CD8-positive, alpha-beta T cell (primary cell): ENCODE measurements at places on chromosomes 12 and 14.

DNA sequence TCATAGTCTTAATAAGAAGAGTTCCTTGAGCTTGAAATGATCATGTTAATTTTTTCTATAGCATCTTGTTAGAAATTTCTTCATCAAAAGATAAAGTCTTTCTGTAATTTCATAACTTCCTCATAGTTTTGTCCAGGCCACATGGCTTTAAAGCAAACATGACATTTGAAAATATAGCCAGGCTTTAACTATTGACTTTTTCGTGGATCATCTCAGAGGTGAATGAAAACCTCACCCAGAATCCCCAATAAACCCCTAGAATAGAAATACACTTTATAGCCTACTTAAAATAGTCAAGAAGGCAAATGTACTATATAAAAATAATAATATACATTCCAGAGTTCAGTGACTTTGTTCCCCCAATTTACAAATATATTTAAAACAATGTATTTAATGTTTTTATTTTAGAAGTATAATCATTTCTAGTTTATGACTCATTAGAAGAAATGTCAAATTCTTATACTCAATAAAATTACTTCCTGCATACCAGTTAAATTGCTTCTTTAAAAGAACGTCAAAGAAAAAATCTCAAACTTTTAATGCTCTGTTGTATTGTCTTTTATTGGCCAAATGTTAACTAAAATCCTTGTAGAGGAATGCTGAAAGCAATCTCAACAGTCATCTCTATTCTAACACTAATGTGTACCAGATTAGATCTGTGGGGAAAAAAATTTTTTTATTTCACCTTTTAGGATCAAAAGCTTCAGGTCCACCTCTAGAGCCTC is 21.6 kb downstream of the EXOC5 start:
- DNase-seq: no peak

- DNase-seq: no peak
Observed at GRCh38 chr12:44852483-44852882, 23.6 kb downstream of the NELL2 start.

GRCh38 chr12:54479421-54479820 is 6.0 kb upstream of the GTSF1 start:
- no peak for DNase-seq

- no peak for DNase-seq
Observed at GRCh38 chr14:96409701-96410100, 17.8 kb downstream of the AK7 start.

DNA sequence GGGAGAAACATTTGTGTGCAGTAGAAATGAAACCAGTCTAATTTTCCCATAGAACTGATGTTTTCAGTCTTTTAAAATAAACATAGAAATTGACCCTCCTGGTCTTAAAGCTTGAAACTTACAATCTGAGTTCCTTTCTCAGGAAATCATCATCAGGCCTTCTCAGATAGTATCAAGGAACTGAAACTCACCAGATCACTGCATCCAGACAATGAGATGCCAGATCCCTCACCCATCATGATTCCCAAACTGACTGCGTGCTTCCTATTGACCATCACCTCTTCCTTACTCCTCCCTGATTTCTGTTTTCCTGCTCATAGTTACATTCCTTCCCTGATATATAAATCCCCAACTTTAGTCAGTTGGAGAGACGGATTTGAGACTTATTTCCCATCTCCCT is 195.0 kb upstream of the AMIGO2 start:
- no peak for DNase-seq

GRCh38 chr14:91418387-91419043 is 895 bp upstream of the CCDC88C start:
- peak; percentile 90 for DNase-seq

- no peak for DNase-seq
Observed at GRCh38 chr12:75935539-75936242, 95.9 kb downstream of the PHLDA1 start.

DNA sequence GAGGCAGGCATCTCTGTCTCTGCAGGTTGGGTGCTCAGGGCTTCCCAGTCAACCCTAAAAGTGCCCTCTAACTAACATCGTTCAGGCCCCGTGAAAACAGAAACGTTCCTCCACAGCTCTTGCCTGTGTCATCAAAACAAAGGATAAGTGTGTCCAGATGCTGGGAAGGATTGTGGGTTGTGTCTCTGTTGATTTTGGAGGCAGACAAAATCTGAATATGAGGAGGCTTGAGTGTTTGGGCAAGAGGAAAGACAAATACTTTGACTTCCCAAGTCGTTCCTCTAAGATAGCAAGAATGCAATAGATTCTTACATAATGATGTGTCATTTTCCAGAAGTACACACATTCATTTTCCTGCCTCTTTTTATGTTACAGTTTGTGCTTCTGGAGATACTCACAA is 52.9 kb downstream of the SERPINA3 start:
- no peak for DNase-seq

- DNase-seq: no peak
Observed at GRCh38 chr12:89935850-89936249, 227.2 kb upstream of the ATP2B1 start.

- DNase-seq: no peak
Observed at GRCh38 chr12:120132863-120133385, 16.4 kb upstream of the RAB35 start.

GRCh38 chr14:65007202-65007601 is 20.5 kb downstream of the FNTB start:
- DNase-seq: no peak

DNA sequence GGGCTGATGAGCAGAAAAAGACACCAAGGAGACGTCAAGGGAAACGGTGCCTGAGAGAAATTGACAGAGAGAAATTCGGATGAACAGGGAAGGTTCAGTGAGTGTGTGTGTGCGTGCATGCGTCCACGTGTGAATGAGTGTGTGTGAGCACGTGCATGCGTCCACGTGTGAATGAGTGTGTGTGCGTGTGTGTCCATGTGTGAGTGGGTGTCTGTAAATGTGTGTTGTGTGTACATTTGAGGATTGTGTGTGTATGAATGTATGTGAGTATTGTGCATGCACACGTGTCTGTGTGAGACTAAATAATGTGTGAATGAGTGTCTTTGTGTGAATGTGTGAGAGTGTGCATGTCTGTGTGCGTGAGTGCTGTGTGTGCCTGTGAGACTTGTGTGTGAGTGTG is 137.4 kb upstream of the MED13L start:
- DNase-seq: no peak

GRCh38 chr14:46819117-46819516 is 167.5 kb upstream of the RPL10L start:
- DNase-seq: no peak

DNA sequence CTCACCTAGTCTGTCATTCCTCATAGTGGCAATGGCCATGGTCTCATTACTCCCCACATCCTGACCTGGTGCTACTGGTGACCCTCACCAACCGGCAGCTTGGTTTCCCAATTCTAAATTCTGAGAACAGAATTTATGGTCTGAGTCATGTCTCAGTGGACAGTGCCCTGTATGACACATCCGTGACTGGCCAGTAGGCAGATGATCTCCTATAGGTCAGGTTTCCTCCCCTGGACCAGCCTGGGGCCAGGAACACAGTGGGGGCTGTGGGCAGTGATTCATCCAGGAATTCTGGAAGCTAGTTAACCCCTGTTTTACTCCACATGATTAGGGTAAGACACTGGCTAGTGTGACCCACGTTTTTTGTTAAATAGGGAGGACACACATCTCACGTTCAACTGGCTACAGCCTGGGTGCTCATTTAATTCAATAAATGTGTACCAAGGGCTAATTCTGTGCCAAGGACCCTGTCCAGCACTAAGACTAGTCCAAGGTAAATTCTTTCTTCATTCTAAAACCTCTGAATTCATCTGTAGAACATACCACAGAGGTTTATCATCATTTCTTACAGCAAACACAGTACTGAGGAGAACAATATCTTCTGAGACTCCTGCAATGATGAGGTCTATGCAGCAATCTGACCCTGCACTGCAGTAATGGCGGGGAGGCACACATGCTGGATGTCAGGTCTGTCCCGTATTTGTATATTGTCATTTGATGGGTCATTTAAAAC is 249.6 kb upstream of the TBX3 start:
- DNase-seq: no peak

- DNase-seq: no peak
Observed at GRCh38 chr12:19129486-19130223, at the start of gene PLEKHA5. Gene PLEKHA5, plus strand, starts transcription at chr12:19129733. Its CDS starts 67 bp downstream, at chr12:19129800.

DNA sequence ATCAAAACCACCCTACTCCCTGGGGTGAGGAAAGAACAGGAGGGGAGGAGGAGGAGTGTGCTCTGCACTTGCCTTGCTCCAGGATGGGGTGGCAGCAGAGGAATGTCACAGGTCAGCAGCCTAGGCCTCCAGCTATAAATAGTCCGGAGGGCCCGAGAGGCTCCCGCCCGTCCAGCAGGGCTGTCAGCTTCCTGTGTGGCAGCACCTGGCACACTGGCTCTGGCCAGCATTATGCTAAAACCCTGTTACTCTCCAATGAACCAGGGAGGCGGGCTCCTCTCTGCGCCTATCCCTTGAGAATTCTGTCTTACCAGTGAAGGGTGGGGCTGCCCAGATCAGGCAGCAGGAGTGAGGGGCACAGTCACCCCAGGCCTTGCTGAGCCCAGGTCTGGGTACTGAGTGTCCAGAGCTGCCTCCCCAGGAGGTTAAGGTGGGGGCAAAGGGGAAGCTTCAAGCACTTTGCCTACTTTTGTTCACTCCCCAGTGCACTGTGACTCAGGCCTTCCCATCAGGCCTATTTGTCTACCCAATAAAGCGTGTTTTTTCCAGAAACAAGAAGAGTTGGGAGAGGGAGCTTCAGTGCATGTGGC is 1.2 kb upstream of the COX14 start:
- no peak for DNase-seq

DNA sequence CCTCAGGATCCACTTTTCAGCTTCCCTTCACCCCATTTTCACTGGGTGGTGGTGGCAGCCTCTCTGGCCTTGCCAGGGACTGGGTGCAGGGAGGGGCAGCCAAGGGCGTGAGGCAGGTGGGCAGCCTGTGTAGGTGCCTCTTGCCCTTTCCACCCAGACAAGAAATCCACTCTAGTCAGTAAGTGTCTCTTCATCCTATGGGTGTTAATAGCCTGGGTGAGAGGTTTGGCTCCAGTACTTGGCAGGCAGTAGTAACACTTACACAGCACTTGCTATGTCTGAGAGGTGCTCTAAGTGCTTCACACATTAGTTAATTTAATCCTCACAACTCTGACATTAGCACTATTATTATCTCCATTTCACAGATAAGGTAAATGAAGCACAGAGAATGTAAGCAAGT is 171.9 kb downstream of the EMP1 start:
- DNase-seq: no peak

DNA sequence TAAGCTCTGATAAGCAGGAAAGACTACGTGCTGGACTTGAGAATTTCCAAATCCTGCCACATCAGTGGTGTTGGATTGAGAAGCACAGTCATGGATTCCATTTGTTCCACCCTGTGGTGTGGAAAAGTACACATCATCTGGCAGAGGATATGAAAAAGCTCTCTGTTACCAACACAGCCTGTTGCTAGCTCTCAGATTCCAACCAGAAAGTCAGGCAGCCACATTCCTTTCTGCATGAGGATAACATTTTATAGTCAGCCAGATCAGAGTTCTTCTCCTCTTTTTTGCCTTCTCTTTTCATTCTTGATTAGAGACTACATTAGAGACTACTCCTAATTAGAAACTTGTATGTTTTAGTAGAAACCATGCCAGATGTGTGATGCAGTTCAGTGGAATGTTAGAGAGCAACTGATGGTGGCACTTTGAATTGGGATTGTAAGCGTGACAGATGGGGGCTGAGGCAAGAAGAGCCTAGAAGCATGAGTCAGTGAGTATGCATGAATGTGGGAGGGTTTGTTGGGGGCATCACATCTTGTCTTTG is 61.2 kb upstream of the STXBP6 start:
- DNase-seq: no peak
